Activated CD4-positive, alpha-beta T cell treated with anti-CD3 and anti-CD28 coated beads, Interleukin-2, amount 50 U/mL, for 24 hours (primary cell): ENCODE measurements at places on chromosomes 1 and 21.

DNA sequence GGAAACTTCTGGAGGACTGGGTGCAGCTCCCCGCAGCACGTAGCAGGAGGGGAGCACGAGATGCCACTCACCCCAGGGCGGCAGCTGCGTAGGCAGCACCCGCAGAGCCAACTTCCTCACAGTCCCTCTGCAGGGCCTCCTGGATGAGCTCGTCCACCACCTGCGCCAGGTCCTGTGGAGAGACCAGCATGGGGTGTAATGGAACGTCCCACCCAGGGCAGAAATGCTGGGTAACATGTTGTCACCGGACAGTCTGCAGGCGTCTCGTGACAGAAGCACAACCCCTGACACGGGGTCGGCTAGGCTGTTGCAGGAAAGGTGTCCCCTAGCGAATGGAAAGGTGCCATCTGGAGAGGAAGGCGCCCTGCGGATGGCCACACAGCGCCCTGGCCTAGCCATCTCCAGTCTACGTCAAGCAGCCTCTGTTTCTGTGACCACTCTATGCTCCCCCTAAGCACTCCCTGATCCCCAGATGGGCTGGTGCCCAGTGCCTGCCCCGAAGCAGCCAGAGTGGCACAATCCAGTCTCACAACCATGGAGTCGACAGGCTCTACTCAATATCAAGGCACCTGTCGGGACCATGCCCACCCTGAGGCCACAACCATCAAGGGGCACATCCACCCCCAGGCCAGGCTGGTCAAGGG is 21.2 kb downstream of the MCM3AP start:
- DNase-seq: no peak

DNA sequence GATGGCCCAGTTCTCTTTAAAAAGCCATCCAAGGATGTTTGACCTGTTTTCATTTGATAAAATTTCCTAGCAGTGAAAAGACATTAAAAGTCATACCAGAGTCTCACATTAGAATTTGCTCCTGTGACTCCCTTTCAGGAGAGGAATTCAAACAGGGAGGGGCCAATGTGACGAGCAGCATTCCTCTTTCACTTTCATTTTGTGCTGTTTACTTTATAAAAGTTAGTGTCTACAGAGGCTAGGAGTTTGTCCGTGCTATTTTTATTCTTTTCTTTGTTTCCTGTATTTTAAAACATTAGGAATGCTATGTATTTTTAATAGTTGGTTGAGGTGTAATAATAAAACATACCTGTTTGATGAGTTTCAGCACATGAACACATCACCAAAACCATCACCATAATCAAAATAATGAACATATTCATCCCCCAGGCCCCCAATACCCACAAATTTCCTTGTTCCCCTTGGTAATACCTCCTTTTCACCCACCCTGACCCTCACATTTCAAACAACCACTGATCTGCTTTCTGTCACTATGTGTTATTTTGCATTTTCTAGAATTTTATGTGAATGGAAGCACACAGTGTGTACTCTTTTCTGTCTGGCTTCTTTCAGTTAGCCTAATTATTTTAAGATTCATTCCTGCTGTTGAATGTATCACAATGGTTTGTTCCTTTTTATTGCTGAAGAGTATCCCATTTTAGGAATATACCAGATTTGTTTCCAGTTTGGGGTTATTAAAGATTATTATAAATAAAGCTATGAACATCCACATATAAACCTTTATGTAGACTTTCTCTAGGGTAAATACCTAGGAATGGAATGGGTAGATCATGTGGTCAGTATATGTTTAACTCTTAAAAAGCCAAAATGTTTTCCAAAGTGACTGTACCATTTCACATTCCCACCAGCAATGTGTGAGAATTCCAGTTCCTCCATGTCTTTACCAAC is 129.5 kb downstream of the TENT5C start:
- peak; percentile 25 for DNase-seq

DNA sequence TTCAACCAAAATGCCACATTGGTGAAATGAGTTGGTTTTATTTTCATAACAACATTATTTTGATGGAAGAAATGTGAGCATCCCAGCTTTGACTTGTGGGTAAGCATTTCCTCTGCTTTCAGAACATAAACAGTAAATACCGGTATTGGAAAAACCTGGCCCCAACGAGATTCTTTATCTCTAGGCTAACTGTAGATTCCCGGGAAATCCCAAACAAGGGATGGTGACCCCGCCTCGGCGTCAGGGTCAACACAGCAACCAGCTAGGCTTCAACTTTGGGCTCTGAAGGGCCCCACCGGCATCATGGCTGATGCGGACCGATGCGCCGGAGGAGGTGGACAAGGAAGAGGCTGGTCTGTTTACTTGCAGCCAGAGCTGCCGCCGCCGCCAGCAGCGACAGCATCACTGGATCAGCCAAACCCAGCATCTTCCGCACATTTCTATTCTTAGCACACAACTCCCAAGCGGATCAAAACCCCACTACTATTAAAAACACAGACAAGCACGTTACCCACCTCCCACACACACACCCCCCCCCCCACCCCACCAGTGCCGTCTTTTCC is 1.1 kb downstream of the AKT3 start:
- peak; percentile 13 for DNase-seq

DNA sequence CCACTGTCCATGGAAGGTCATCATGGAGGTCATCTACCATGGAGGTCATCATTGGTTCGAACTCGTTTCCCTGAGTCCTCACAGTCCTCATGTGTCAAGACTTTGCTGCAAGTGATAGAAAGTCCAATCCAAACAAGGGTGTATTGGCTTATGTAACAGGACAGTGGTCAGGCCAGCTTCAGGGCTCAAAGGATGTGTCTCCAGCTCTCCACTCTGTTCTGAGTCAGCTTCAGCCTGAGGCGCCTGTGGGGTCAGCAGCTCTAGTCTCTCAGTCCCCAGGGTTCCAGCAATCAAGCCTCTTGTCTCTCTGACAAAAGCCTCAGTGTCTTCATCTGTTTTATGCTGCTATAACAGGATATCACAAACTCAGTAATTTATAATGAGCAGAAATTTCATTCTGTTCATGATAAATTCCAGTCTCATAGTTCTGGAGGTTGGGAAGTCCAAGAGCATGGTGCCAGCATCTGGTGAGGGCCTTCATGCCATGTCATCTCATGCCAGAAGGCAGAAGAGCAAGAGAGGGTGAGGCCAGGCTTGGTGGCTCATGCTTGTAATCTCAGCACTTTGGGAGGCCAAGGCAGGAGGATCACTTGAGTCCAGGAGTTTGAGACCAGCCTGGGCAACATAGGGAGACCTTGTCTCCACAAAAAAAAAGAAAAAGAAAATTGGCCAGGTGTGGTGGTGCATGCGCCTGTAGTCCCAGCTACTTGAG is 19.5 kb downstream of the A3GALT2 start:
- no peak for DNase-seq

- no peak for DNase-seq
Measured at GRCh38 chr1:240128366-240128765, 36.7 kb downstream of the FMN2 start.

DNA sequence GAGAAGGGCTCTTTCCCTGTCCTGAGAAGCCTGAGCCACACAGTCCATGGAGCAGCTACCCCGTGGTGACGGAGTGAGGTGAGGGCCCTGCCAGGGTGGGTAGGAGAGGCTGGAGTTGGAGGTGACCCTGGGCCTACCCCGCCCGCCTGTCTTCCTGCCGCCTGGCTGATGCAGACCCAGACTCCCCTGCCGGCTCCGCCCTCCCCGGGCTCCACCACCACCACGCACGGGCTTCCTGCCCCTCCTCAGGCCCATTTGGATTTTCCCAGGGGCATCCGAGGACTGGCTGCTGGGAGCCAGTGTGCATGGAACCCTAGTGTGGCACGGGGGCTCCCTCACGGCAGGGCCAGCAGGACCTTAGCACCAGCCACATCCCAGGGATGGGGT is 32.5 kb downstream of the PODN start:
- no peak for DNase-seq

- DNase-seq: no peak
Measured at GRCh38 chr1:173798078-173798477, 26.4 kb upstream of the DARS2 start.

GRCh38 chr1:210321552-210321951 is 7.2 kb upstream of the HHAT start:
- no peak for DNase-seq

- no peak for DNase-seq
Measured at GRCh38 chr1:213982672-213983492, 4.9 kb upstream of the PROX1 start.

DNA sequence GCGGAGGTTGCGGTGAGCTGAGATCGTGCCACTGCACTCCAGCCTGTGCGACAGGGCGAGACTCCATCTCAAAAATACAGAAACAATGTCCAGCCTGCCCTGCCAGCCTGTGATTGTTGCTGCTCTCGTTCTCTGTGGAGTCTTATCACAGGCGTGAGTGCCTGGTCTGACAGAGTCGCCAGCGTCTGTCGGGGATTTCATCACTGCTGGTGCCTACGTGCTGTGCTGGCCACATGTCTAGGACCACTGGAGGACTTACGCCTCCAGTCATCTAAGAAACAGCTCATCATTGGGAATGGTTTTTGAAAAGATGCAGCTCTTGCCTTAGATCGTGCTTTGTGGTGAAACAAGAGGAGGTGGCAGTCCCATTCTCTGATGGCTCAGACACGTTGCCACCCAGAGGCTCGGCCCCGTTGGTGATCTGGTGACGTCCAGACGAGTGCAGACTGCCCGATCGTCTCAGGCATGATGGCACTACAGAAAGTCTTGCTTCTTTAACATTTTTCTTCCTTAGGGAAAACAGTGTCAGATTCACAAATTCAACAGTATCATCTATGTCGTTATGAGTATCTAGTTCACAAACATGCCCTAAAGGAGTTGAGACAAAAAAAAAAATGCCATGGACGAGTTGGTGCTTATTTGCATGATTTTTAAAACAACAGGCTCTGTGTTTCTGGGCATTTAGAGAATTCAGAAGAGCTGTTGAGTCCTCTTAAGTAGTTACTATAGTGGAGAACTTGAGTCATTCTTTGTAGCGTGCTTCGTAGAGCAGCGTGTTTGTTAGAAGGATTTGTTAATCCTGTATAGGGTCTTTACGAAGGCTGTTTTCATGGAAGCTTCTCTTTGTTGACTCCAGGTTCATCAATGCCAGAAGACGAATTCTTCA is 47.5 kb downstream of the CBS start:
- DNase-seq: no peak

- no peak for DNase-seq
Measured at GRCh38 chr1:111270771-111271463, 19.7 kb upstream of the CHIA start.

GRCh38 chr1:83515578-83516154 is 483.3 kb downstream of the TTLL7 start:
- DNase-seq: no peak

GRCh38 chr1:25519624-25520023 is 23.8 kb upstream of the LDLRAP1 start:
- DNase-seq: no peak

DNA sequence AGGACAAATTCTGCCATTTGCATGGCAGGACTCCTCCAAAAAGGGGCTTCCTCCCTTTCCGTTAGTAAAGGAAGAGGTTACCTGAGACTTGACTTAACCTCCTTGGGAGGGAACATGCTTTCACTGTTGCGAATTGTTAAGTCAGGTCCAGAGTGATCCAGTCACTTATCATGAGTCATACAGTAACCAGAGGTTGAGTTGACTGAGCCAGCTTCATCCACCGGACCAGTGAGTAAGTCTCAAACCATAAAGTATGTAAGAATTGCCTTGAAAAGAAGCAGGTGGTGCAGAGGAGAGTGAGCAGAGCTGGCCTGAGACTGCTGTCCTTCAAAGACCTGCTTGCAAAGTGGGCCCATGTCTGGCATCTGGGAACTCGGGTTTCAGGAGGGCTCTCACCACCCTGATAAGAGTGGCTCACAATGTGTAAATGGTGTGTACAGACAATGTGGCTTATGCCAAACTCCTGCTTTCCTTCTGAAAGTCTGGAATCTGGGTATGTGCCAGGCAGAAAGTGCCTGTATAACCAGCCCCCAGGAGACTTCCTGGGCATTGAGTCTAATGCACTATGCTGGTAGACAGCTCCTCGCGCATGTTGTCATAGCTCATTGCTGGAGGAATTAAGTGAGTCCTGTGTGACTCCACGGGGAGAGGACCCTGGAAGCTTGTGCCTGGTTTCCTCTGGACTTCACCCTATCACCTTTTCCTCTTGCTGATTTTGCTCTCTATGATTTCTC is 84.3 kb upstream of the KLHDC7A start:
- DNase-seq: no peak

GRCh38 chr1:66690666-66691381 is 61.4 kb upstream of the DYNLT5 start:
- DNase-seq: no peak

- no peak for DNase-seq
Measured at GRCh38 chr1:54814126-54814498, 13.0 kb upstream of the TTC22 start.

- no peak for DNase-seq
Measured at GRCh38 chr1:21494196-21494595, 15.0 kb upstream of the ALPL start.

GRCh38 chr1:59378621-59379370 is 81.9 kb downstream of the FGGY start:
- DNase-seq: no peak

DNA sequence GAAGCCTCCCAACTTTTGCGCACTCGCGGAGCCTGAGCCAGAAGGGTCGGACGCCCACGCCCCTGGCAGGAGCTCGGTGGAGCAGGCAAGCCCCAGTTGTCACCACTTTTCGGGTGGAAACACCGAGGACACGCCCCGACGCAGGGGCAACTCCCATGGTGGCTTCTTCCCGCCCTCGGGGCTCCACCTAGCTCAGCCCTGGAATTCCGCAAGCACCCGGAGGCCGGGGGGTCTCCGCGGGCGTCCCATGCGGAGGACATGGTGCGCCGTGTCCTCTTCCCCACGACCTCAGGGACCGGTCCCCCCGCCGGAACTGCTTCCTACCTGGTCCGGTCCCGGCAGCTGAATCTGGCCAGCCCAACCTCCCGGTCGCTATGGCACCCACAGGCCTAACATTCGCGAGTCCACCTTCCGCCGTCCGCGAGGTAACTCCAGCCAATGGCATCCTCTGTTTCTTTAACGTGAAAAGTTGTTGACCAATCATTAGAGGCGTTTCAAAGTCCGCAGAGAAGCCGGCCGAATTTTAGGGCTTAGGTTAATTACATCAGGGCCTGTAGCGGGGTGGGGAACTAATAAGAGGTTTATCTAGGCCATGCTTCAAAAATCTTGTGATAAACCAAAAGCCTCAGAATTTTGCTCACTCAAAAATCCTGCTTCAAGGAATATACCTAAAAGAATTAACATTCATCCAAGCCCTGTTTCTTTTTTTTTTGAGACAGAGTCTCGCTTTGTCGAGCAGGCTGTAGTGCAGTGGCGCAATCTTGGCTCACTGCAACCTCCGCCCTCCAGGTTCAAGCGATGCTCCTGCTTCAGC is at the start of gene STPG1:
STPG1 (minus strand) TSS at position 433 of the 814 bp plus-strand sequence. CDS start 12,394 bp downstream, outside the sequence.
- DNase-seq: peak; percentile 73

GRCh38 chr1:215071078-215071477 is 11.5 kb upstream of the KCNK2 start:
- no peak for DNase-seq

- no peak for DNase-seq
Measured at GRCh38 chr1:53130598-53130877, 11.9 kb downstream of the SLC1A7 start.

- DNase-seq: no peak
Measured at GRCh38 chr1:98232678-98233077, 311.8 kb upstream of the DPYD start.
